ENCODE measurements at places on chromosomes 16 and 17.

DNA sequence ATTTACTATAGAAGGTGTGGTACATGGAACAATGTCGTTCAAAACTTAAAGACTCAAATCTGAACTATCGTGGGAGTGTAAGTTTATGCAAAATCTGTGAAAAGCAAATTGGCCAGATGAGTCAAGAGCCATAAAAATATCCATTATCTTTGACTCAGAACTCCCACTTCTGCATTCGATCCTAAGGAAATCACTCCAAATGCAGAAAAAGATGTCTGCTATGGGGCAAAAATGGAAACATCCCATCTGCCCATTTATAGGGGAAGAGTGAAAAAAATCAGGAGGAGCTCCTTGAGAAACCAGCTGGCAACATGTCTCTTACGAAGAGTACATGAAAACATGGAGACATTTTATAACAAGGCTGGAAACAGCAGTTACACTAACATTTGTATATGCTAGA is 43.6 kb upstream of the CCDC182 start:
- no peak for DNase-seq

- DNase-seq, result no peak
Observed at GRCh38 chr17:62611292-62611691, 16.2 kb upstream of the MRC2 start.

DNA sequence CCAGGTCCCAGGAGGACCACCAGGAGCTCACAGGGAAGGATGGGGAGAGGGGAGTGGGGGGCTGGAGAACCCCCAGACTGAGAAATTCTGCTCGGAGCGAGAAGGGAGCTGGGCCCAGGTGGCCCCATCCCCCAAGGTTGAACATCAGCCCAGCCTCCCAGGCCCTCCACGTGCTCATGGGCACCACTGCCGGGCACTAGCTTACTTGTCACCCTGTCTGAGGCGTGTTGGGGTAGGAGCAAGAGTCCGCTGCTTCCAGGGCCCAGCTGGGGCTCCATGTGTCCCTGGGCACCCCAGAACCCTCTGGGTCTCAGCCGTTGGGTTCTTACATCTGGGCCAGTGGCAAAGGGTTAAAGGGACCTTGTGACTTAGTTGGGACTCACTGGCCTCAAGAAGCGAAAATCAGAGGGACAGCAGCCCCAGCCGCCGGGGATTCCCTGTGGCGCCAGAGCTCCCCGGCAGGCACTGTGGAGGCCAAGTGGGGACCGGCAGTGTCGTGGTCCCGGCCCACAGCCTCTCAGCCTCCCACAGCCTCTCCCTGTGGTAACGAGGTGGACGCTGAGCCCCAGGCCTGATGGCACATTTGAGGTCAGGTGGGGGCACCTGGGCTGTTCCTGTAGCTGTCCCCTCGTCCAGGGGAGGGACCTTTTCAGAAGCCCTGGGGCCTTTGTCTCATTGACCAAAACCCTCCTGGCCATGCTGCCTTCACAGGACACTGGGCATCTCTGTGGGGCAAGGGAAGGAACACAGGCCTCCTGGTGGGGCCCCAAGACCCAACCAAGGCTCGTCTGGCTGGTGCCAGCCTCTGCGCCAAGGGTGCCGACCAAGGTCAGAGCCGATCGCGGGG is 33.7 kb upstream of the CDH15 start:
- DNase-seq, result peak; percentile 34

- DNase-seq, result no peak
Observed at GRCh38 chr16:56684926-56685590, 2.8 kb downstream of the MT1X start.

- no peak for DNase-seq
Observed at GRCh38 chr17:15891318-15891717, 53.6 kb upstream of the ADORA2B start.

- no peak for DNase-seq
Observed at GRCh38 chr17:81100668-81101067, 64.6 kb upstream of the PVALEF start.

- DNase-seq, result no peak
Observed at GRCh38 chr16:60302261-60302660, 1568.1 kb upstream of the GOT2 start.

DNA sequence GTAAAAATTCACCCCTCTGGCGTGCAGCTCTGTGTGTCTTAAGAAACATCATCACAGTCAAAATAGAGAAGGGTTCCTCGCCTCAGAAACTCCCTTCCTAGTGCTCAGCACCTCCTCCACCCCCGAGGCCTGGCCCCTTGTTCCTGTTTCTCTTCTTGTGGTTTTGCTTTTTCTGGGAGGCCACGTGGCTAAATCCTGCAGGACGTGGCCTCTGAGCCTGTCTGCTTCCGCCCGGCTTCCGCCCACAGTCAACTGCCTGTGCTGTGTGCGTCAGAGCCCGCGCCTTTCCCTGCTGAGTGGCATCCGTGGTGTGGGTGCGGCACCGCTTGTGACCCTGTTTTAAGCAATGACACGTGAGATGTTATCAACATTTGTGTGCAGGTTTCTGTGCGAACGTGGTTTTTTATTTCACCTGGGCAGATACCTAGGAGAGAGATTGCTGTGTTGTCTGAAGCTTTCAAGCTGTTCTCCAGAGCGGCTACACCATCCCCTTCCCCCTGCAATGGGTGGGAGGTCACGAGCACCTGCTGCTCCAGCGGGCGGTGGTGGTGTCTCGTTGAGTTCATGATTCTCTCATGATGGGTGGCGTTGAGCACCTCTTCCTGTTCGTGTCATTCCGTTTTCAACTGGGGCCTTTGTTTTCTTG is 21.7 kb downstream of the ACSF3 start:
- DNase-seq, result peak; percentile 94

DNA sequence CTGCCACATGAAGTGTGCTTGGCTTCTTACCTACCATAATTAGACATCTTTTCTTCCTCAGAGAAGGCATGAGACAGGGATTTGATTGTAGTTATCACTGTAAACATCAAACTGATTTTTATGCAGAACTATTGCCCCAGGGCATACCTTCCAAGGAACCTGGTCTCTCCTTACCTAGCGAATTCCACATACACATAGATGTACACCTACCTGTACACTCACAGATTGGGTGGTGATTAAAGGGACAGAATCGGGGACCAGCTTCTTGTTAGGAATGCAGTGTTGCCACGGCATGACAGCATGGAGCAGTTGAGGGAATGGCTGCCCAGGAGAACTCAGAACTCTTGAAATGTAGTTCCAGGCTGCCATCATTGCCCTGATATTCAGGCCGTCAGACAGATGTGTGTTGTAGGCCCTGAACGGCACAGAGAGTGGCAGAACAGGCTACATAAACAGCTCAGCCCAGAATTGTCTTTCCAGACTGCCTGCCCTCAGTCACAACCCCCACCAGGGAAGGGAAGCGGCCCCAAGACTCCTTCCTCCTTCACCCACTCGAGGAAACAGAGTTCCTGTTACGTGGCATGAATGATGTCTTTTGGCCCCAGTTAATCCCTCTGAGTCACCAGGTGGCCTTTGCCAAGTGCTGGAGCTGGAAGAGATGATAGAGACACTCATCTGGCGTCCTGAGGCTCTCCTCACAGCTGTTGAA is 17.8 kb upstream of the NAGLU start:
- DNase-seq, result peak; percentile 73

- DNase-seq, result peak; percentile 98
Observed at GRCh38 chr16:28823873-28824716, 1.3 kb downstream of the ATXN2L start.

GRCh38 chr17:1882836-1883235 is 53.0 kb downstream of the RPA1 start:
- DNase-seq, result no peak

DNA sequence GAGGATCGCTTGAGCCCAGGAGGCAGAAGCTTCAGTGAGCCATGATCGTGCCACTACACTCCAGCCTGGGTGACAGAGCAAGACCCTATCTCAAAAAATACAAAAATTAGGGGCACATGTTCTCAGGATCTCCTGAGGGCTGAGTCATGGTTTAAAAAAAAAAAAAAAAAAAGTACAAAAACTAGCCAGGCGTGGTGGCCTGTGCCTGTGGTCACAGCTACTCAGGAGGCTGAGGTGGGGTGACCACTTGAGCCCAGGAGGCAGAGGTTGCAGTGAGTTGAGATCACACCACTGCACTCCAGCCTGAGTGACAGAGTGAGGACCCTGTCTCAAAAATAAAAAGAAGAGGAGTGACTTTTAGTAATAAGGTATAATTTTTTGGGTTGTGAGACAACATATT is 16.9 kb downstream of the BLMH start:
- DNase-seq, result no peak

- DNase-seq, result no peak
Observed at GRCh38 chr17:14901376-14901775, 363.8 kb downstream of the PMP22 start.

DNA sequence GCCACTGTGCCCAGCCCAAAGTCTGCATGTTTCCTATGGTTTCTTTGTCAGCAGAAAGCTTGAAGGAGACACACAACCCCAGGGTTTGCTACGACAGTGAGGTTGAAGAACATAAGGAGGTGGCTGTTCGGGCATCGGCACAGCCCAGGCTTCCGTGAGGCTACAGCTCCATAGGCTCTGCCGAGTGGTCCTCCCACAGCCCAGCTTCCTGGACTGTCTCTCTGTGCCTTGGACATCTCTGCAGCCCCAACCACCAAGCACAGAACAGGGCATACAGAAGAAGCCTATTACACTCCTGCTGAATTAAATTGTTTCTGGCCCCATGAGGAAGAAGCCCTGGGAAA is 3.2 kb upstream of the HAP1 start:
- no peak for DNase-seq

DNA sequence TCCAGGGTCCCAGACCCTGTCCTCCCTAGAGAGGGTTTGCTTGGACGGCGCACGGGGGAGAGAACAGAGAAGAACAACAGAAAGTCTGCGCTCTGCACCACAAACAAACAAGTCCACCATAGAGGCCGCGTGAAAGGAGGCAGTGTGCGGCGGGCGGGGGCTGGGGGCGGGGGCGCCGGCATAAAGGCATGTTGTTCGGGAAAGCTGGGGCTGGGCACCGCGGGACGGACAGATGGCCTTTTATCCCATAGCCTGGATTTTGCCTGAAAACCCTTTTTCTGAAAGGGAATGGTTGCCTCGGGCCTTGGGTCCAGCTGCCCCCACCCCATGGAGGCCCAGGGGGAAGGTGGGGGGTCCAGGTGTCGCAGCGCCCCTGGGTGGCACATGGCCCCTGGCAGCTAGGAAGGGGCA is 26.0 kb downstream of the FA2H start:
- DNase-seq, result peak; percentile 17

GRCh38 chr16:85858984-85859817 is 39.8 kb upstream of the IRF8 start:
- DNase-seq, result no peak

GRCh38 chr17:2700030-2700490 is 11.5 kb downstream of the CLUH start:
- peak; percentile 18 for DNase-seq

DNA sequence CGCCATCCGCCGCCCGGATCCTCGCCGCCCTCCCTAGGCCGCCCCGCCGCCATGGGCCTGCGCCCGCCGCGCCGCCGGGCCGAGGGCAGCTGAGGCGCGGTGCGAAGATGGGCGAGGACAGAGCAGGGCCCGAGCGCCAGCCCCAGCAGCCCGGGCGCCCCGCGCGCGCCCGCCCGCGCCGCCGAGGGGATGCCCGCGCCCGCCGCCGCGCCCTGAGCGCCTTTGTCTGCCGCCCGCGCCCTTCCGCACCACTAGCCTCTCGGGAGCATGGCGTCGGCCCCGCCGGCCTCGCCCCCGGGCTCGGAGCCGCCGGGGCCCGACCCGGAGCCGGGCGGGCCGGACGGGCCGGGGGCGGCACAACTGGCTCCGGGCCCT is 278 bp downstream of the RAB11FIP3 start:
- DNase-seq, result no peak

DNA sequence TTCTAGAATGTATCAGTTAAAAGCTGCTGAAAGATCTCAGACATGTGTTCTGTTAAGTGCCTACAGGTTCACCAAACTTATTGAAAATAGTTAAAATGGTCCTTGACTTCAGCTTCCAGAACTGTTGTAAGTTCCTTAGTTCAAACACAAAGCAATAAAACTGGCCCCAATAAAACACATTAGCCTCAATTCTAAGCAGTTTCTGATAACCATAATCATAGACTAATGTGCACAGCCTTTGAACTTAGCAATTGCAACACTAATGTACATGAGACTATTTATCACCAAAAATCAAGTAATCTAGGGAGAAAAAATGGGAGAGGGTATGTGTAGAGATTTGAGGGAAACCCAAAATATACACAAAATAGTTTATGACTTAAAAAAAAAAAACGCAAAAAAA is 15.4 kb downstream of the PIGL start:
- no peak for DNase-seq

DNA sequence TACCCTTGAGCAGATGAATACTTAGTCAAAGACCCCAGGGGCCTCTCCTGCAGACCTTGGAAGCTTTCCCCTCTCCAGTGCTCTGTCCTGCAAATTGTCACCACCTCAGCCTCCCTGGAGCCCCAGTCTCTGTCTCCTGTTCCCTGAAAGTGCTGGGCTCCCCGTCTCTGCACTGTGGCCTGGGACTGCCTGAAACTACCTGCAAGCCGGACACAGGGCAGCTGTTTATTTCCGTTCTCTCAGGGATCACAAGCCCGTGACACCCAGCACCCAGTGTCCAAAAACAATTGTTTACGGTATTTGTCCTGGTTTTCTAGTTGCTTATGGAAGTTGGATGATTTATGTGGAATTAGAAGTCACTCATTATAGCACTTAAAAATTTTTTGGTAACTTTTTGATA is 81.6 kb upstream of the CHMP6 start:
- no peak for DNase-seq

- DNase-seq, result no peak
Observed at GRCh38 chr16:84916178-84916577, 95.2 kb downstream of the ZDHHC7 start.

DNA sequence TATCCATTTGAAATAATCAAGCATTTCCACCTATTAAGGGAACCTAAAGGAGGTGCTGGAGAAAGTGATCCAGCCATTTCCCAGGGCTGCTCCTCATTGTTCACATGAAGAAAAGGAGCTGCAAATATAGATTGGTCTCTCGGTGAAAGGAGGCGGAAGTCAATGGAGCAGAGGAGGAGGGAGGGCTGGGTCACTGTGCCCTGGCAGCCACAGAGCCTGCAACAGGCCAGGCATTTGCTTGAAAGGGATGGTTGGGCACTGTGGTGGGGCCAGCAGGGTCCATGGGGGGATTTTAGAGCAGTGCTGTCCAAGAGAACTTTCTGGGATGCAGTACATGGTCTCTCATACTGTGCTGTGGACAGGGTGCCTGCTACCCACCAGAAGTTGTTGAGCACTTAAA is 173.2 kb downstream of the CYLD start:
- DNase-seq, result no peak

- DNase-seq, result peak; percentile 36
Observed at GRCh38 chr17:57257195-57257894, 1.0 kb downstream of the MSI2 start.

- no peak for DNase-seq
Observed at GRCh38 chr17:81287152-81287551, 8.0 kb downstream of the SLC38A10 start.
